Mammary microvascular endothelial cell (primary cell): ENCODE measurements at places on chromosomes 2 and 18. TPM values are rescaled to one million over a fixed set of nuclear protein-coding genes. Genes with fewer than 3 reads are reported as not detected.

CABLES1 gene
- total RNA-seq: 11.9 and 18.5 TPM in 2 replicates

TMEM178A gene
- not detected in 2 replicates for total RNA-seq

CYTIP gene
- total RNA-seq: not detected in 2 replicates

TLX2 gene
- not detected in 2 replicates for total RNA-seq

REG1B gene
- total RNA-seq: not detected in 2 replicates

NAT8 gene
- not detected in 2 replicates for total RNA-seq

PRKAG3 gene
- total RNA-seq: not detected in 2 replicates

CFAP65 gene
- not detected in 2 replicates for total RNA-seq

POMC gene
- total RNA-seq: 6.3 and 7.2 TPM in 2 replicates

EMILIN1 gene
- total RNA-seq: 7.2 and 11.9 TPM in 2 replicates

CXCR1 gene
- total RNA-seq: not detected in 2 replicates

CPS1 gene
- 1.3 and 1.5 TPM in 2 replicates for total RNA-seq

USP37 gene
- total RNA-seq: 5.8 and 6.5 TPM in 2 replicates

KCNG3 gene
- not detected in 2 replicates for total RNA-seq
